Activated CD8-positive, alpha-beta T cell treated with anti-CD3 and anti-CD28 coated beads for 36 hours (primary cell): ENCODE measurements at places on chromosomes 12 and 14.

GRCh38 chr12:15005064-15005463 is 32.2 kb downstream of the PDE6H start:
- no peak for DNase-seq

- no peak for DNase-seq
Observed at GRCh38 chr12:21354641-21355040, 18.1 kb upstream of the IAPP start.

DNA sequence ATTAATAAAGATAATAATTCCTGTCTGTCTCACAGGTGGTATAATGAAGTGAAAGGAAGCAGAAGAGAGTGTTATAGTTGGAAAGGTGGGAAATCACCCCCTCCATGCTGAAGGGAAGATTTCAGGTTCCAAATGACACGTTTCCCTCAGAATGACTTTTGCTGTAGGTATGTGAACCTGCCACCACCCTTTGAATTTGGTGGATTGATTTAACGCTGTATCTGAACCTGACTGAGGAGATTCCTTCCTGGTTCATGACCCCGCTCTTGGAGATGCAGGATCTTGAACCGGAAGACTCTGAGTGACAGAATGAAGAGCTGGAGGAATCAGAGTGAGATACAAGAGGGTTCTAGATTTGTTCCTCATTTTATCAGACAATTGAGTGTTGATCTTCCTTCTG is 20.3 kb upstream of the EMP1 start:
- DNase-seq: no peak

DNA sequence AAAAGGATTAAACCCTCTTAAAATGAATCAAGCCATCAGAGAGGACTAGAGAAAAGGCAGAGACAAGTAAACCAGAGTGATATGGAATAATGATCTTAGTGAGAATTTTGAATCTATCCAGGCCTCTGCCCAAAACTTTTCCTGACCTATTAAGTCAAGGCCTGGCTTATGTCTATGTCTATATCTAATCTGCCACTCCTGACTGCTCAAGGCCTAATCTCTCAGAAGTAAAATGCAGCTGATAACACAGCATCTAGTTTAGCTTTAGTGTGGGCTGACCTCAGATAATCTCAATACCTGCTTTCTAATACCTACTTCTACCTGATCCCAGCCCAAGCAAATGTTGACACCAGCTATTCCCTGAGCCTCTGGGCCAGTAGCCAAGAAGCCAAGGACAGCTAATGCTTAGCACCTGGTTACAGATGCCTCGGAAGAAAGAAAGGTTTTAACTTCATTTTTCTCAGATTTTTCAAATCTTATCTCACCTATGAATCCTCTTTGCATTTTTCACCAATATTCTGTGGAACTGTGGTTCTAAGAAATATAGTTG is 1472.5 kb upstream of the SEL1L start:
- no peak for DNase-seq

- no peak for DNase-seq
Observed at GRCh38 chr12:90883456-90883855, 71.5 kb downstream of the CCER1 start.

DNA sequence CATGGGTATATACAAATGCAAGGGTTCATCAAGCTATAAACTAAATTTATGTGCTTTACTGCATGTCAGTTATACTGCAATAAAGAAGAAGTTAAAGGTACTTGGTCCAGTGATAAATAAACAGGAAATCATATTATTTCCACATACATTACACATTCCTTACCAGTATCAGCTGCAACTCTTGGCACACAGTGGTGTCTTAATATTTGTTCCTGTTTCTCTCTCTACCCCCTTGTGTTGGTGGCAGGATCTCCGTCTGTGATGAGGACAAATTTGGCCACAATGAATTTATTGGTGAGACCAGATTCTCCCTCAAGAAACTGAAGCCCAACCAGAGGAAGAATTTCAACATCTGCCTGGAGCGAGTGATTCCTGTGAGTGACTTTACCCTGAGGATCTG is 19.2 kb upstream of the OAS1 start:
- DNase-seq: no peak

GRCh38 chr12:58981961-58982360 is 61.7 kb upstream of the LRIG3 start:
- no peak for DNase-seq

DNA sequence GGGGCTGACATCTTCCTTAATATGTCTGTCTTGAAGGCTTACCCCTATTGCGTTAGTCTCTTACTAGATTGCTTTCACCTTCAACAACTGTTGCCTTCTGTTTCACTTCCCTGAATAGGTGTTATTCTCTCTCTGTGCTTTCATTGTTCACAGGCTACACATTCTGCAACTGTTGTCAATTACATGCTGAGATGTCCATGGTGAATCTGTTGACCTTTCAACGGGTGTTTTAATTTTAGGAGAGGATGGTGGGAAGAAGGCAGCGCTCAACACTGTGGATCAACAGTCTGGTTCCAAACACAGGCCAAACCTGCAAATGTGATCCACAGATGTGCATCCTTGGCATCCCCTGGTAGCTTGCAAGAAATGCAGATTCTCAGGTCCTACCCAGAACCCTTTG is 101.9 kb downstream of the DACT1 start:
- no peak for DNase-seq
